Stimulated activated CD4-positive, alpha-beta T cell treated with anti-CD3 and anti-CD28 coated beads, Interleukin-2, amount 100 ng/mL, for 24 hours (primary cell): ENCODE measurements at places on chromosomes 7 and 10.

- DNase-seq: no peak
These were observed 6.2 kb upstream of the OR6B1 start for GRCh38 chr7:143993924-143994323.

DNA sequence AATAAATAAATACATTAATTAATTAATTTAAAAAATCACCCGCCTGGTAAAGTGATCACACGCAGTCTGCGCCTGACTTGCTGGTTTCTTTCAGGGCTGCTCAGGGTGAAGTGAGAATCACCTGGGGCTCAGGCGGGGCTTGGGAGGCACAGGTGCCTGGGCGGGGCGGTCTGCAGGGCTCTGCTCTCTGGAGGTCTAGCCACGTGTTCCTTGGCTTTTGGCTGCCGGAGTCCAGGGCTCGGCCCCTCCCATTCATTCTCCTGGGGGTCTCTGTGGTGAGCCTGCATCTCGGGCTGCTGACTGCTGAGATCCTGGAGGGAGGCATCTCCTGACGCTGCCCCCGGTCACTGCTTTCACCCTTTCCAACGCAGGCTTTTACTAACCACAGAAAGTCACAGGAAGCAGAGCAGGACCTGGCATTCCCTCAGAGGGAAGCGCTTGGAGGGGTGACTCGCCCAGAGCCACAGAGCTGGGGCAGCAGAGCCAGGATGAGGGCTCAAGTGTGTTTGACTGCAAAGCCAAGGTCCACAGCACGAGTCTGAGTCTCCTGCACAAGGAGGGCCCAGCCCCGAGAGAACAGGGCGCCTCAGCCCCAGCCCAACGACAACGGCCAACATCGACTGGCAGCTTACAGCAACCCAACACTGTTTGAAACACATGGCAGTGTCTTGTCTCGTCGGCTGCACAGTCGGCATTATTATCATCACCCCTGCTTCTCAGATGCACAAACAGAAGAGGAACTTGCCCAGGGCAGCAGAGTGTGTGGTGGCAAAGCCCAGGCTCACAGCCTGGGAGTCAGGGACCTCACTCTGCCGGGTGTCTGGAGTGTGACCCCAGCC is 22.4 kb upstream of the MNX1 start:
- DNase-seq: no peak

GRCh38 chr10:120279196-120279595 is 177.8 kb upstream of the PLPP4 start:
- DNase-seq: no peak

DNA sequence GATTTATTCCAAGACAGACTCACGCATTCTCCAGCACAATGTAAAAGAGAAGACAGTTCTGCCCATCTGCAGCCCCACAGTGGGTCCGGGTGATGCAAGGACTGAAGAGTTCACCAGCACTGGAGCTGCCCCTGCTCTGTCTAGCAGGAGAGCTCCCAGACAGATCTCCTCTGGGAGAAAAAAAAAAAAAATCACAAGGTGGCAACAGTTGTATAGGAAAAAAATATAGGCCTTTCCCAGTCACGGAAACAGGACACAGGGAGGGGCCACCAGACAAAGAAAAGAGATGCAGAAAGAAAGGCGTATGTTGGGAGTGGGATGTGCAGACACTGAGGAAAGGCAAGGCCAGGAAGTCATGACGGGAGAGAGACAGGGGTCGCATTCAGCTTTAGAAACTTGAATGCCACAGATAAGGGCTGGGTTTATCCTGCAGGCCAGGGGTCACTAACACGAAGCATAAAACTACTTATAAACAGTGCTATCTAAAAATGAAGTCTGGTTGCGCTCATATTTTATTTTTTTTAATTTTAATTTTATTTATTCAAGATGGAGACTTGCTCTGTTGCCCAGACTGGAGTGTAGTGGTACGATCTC is 54.1 kb downstream of the FAM171A1 start:
- DNase-seq: no peak

DNA sequence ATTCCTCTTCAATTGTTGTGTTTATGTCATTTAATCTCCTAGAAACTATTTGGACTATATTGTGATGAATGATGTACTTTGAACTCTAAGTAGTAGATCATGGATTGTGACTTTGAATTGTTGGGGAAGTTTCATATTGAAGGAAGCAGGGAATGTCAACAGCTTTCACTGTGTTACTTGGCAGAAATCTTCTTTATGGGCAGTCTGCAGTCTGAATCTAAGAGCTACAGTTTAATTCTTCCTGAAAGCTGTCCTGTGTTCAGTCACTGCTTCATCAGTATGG is 91.6 kb downstream of the PPP1R9A start:
- DNase-seq: no peak

GRCh38 chr7:137354961-137355360 is 11.4 kb upstream of the PTN start:
- DNase-seq: no peak

- DNase-seq: no peak
These were observed 3.6 kb upstream of the PTTG1IP2 start for GRCh38 chr7:90465816-90466215.

DNA sequence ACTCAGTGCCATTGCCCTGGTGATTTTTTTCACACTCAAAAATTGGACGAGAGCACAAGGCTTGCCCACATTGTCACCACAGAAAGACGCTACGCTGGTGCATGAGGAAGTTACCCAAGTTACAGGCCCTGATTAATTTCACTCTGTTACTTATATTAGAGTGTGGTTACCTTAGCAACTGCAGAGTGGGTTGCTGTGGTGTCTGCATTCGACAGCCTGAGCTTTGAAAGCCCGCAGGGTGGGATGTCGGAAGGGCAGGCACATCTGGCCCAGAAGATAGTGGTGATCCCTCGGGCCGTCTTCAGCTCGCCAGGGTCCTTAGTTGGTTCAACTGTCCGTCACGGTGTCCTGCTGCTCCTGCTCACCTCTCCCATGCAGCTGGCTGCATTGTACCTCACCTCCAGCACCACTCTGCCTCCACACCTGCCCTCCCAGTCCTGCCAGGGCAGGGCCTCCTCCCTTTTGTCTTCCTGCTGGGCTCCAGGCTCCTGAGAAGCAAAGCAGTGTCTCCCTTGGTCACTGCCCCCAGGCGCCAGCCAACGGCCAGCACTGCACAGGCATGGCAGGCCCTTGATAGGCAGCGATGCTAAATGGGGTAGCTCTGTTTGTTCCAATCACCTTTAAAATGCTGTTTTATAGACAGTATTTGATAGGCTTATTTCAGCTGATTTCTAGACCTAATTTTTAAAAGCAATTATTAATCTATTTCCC is 167.2 kb downstream of the EBF3 start:
- no peak for DNase-seq

DNA sequence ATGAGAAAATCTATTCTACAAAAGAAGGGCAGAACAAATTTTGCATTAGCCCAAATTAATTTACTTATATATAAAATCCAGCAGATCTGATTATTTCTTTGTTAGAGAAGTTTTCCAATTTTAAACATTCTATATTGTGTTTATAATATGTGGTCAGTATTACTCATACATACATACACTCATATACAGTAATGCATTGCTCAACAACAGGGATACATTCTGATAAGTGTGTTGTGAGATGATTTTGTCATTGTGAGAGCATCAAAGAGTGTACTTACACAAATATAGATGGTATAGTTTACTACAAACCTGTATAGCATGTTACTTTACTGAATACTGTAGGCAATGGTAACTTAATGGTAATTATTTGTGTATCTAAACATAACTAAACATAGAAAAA is 239.6 kb upstream of the ETV1 start:
- DNase-seq: no peak

GRCh38 chr7:24955313-24955712 is 24.7 kb downstream of the OSBPL3 start:
- no peak for DNase-seq

DNA sequence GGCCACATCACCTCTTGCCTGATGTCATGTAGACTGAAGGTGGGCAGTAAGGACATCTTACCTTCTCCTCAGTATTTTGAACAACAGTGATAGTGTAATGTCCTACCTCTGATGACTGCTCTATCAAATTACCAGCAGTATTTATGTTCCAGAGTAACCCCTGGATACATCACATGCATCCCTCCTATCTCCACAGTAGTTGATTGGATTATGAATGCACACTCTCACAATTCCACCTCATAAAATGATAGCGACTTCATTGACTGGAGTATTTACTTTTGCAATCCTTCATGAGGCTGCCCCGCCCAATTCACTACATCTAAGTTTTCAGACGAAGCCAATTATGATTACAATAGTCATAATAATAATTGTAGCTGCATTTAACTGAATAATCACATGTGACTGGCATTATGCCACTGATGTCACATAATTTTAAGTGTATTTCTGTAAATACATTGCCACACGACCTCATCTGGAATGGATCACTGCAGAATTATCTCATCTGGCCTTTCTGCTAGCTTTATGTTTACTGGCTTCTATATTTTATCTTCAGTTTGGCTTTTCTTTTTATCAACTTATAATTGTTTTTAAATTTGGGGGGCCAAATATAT is 268.9 kb downstream of the SLC25A13 start:
- no peak for DNase-seq

- no peak for DNase-seq
These were observed 17.8 kb upstream of the GPAM start for GRCh38 chr10:112201334-112201733.

DNA sequence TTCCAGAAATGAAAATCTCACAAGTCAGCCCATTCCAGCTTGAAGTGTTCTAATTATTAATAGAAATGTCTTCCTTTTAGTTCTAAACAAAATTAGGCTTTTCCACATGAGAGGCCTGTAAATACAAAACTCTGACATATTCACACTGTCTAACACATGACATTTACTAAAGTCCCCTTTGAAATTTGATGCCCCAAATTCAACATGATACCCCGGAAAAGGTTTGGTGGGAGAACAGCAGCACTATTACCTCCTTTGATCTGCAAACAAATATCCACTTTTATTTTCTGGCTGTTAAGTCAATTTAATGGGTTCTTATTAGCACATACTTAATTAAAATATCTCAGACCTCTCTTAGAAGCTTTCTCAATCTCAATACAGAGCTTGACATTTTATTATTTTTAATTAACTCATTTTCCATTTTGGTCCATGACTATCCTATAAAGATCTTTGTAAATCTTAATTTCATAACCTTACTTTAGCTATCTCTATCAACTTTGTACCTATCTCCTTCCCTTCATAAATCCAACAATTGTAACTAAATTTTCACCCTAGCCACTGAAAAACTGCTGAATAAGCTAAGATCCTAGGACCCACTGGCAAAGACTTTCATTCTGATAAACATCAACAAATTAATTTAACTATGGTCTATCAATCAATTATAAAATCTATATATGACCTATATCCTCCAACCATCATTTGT is 63.2 kb downstream of the USP6NL start:
- no peak for DNase-seq

GRCh38 chr7:143199040-143199439 is 15.8 kb downstream of the TAS2R39 start:
- DNase-seq: no peak

DNA sequence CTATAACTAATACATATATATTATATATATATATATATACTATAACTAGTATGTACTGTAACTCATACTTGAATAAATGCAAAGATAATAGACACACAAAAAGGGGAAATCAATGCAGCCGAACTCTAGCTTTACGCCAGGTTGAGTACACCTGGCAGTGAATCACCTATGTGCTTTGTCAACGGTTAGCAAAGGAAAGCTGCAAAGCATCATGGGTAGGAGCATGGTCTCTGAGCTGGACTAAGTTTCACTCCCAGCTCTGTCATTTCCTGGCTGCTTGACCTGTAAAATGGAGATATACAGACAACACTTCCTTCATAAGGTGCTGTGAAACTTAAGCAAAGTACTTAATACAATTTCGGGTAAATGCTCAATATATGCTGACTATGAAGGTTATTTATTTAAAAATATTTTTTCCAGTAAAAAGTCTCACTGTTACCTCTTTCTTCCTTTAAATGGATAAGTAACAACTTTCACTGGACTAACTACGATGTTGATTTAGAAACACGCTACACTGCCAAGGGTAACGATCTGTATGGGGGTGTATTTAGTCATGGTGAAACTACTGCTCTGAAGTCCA is 61.7 kb upstream of the ITGA8 start:
- no peak for DNase-seq

GRCh38 chr7:135248546-135248945 is 14.9 kb downstream of the STRA8 start:
- DNase-seq: no peak

DNA sequence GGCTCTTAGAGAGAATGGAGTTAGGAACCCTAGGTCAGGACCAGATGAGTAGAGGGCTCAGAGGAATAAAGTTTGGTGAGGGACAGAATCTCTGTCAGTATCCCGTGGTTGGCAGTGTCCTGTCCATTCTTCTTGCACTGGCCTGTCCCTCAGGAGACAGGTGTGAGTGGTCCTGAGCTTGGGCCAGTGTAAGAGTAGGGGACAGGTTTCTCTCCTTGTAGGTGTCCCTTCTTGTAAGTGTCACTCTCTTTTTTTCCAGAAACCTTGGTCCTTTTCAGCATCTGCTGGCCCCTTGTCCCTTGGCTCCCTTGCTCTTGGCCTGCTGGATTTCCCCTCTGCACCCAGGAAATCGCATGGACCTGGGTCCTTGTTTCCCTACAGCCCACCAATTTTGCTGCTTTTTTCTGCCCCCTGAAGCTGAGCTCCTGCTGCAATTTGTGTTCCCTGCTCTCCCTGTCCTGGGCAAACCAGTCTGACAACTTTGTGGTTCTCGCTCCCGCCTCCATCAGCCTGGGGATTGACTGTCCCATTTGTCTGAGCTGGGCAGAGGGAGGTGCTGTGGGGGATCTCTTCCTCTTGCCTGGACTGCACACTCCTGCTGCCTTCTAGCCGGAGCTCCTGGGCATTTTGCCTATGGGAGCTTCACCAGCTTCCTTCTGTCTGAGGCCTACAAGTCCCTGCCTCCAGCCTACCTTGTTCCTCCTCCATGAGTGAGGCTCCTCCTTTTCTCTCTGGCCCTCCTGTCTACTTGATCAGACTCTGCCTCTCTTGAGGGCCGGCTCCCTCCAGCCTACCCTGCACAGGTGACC is 6.5 kb downstream of the TSPAN14 start:
- no peak for DNase-seq

DNA sequence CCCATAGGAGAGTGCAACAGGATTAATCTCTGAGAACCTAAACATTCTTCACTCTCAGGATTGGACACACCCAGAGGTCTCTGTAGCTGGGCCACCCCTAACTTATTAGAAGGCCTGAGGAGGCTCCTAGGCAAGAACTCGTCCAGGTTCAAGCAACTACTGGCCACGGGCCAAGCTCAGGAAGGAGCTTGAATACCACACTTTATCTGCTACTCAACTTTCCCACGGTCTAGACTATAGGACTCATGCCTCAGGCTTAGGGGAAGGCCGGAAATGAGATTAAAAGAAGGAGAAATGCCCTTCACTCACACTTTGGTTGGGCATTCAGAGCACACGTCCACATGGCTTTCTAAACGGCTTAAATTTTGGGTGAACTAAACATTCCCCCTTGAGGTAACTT is 142.8 kb upstream of the PHYHIPL start:
- DNase-seq: no peak

- DNase-seq: no peak
These were observed 25.0 kb upstream of the KAT6B start for GRCh38 chr10:74801447-74801846.

- peak; percentile 8 for DNase-seq
These were observed 54.5 kb downstream of the RAB18 start for GRCh38 chr10:27558612-27559020.
